ENCODE measurements at places on chromosomes 6 and 20.

DNA sequence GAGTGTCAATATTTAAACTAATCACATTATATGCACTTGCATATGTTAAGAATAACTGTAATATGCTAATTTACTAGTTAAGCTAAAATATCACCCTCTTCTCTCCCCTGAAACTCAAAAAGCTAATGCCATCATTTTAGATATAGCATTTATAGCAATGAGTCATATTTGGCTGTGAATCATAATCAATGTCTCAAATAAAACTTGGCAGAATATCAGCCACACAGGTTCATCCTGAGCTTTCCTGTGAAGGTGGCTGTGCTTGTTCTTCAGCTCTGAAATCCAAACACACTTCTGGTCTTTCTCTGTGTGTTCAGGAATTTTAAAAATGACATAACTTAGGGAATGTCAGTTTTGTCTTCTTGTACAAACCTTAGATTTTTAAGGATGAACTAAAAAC is 12.8 kb upstream of the PNRC1 start:
- no peak for DNase-seq

- DNase-seq = no peak
Observed at GRCh38 chr6:43175676-43176422, 4.8 kb downstream of the SRF start.

DNA sequence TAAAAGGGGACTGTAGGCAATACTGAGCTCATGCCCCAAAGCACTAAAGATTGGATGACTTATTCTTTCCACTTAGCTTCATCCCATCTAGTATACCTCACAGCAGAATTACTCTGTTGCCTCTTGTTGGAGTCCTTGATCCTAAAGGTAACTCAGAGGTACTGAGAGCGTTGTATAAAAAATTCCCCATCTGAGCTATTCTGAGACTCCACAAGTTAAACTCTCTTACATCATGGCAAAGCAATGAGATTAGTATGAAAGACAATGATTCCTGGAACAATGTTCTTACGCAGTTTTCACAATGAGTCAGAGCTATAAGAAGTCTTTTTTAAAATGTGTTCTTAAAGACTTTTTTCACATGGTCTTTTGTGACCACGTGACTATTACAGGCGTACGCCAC is 370.1 kb downstream of the ADGRB3 start:
- no peak for DNase-seq

GRCh38 chr20:56347628-56348304 is 11.0 kb upstream of the FAM210B start:
- no peak for DNase-seq
